ENCODE measurements at places on chromosomes 1 and 21.

DNA sequence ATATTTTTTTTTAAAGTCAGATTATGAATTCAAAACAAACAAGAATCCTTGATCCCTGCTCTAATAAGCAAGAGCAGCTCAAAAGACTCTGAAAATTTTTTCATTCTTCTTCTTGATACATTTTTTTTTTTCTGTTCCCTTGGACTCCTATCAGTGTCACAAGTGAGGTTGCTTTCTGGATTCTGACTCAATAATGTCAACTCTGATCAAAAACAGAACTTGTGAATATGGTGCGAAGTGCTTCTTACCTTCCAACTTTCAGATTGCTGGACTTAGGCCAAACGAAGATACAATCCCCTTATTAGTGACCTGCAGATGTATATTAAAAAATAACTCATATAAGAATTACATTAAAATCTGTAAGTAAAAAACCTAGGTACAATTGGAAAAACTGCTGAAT is 136.1 kb downstream of the GPATCH2 start:
- no peaks in the 10 kb centered on the region for H3K27me3 ChIP-seq
- H3K4me3 ChIP-seq = no peak overlapping the region
- H3K36me3 ChIP-seq = no peaks in the 10 kb centered on the region
- H3K27ac ChIP-seq = no peak overlapping the region

DNA sequence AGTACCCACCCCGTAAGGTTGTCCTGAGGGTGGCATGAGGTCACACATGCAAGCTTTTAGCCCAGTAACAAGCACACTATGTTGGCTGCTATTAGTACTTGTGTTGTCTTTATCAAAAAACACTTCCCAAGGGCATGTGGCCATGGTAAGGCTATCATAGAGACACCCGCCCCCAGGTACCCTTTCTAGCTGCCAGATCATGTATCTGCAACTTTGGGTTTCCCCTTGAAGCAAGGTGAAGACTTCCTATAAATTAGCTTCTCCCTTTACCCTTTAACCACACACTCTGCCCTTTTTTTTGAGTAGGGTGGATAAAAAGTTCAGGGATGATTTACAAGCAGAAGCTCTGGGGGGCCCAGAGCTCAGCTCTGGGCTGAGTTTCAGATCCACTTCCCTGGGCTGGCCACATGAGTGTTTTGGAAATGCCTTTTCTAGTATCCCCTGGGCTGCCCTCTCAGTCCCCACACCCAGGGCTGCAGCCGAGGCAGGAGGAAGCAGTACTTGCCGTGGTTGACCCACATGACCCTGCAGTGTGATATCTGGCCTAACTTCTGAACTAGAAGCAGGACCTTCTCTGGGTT is 2.0 kb downstream of the ZDHHC18 start:
- no peaks in the 10 kb centered on the region for H3K27me3 ChIP-seq
- no peak for DNase-seq
- peaks cover 11% of the 10 kb centered on the region for H3K36me3 ChIP-seq
- H3K4me1 ChIP-seq = peaks cover 60% of the 10 kb centered on the region

DNA sequence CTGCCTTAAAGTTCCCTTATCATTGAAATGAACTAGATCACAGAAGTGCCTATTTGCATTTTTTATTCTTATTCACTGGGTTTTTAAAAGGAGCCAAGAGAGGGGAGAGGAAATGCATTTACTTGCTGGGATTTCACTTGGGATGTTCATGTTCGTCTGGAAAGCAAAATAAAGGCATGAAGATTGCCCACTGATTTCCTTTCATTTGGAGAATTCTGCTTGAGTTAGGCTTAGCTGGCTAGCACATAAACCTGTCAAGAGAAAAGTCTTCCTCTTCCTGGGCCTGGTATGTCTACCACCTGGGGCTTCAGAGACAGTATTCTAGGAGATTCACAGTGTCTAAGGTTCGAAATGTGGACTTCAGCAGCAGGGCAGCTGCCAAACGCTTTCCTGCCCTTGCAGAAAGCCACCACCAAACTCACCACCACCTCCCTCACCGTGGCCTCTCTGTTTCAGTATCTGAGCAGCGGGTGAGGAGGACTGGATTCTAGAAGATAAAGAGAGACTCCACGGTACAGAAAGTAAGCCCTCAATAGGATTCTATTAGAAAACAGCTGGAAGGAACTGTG is 44.5 kb downstream of the HIVEP3 start:
- no peak for DNase-seq
- no peaks in the 10 kb centered on the region for H3K4me1 ChIP-seq
- no peak overlapping the region for H3K27ac ChIP-seq
- H3K36me3 ChIP-seq = no peaks in the 10 kb centered on the region
- H3K27me3 ChIP-seq = no peaks in the 10 kb centered on the region
- no peak overlapping the region for H3K4me3 ChIP-seq

- no peak overlapping the region for H3K27ac ChIP-seq
- DNase-seq = no peak
- no peaks in the 10 kb centered on the region for H3K36me3 ChIP-seq
- no peaks in the 10 kb centered on the region for H3K27me3 ChIP-seq
These were observed 114.1 kb downstream of the ZNF648 start for GRCh38 chr1:181947441-181947840.

DNA sequence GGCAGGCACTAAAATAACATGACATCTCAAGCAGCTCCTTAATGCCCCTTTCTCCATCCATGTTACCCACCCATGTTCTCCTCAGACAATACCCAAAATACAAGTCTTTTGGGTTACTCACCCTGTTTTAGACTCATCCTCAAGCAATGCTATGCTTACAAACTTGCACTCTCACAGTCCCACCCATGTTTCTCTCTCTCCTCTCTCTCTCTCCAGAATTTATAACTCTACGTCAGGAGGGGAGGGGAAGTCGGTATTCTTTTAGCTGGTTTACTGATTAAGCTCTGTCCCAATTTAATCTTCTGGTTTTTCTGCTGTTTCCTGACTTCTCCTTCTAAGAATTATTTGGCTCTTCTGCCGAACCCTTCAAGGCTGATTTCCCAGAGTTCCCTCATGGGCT is 98.0 kb upstream of the NR5A2 start:
- no peak for DNase-seq
- no peak overlapping the region for H3K27ac ChIP-seq
- no peaks in the 10 kb centered on the region for H3K36me3 ChIP-seq
- H3K4me1 ChIP-seq = no peaks in the 10 kb centered on the region
- no peaks in the 10 kb centered on the region for H3K27me3 ChIP-seq

DNA sequence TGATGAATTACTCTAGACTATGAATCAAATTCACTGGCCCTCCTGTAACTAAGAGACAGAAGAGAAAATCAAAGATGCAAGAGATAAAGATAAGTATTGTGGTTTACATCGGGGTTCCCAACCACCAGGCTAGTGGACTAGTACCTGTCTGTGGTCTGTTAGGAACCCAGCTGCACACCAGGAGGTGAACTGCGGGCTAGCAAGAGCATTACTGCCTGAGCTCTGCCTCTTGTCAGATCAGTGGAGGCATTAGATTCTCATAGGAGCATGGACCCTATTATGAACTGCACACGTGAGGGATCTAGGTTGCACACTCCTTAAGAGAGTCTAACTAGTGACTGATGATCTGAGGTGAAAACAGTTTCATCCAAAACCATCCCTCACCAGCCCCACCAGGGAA is 58.9 kb upstream of the DUSP10 start:
- no peak for DNase-seq
- no peaks in the 10 kb centered on the region for H3K27me3 ChIP-seq
- no peaks in the 10 kb centered on the region for H3K36me3 ChIP-seq
- no peak overlapping the region for H3K4me3 ChIP-seq
- H3K27ac ChIP-seq = no peak overlapping the region

All from naive thymus-derived CD4-positive, alpha-beta T cell (primary cell).